ENCODE measurements at places on chromosomes 12 and 14.

- DNase-seq: no peak
Measured at GRCh38 chr14:72678356-72678755, 215.5 kb downstream of the DPF3 start.

DNA sequence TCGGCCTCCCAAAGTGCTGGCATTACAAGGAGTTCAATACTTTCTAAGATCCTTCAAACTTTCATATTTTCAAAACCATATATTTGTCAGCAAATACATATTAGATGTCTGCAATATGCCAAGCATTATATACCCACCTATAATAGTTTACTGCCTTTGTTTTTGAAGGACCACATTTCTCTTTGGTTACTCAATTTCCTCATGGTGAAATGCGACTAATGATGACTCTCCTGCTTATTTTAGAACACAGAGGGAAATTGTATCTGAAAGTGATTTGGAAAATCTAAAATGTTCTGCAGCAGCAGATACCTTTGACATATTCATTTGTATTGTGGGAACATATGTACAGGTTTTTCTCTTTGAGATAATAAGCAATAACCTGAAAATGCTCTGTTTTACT lies 2.7 kb upstream of the CNTN1 start:
- DNase-seq: no peak

GRCh38 chr12:48119834-48120195 lies 651 bp downstream of the PFKM start:
- DNase-seq: no peak

GRCh38 chr14:86086962-86087361 lies 557.0 kb downstream of the FLRT2 start:
- no peak for DNase-seq

GRCh38 chr12:69084816-69085378 lies 151.9 kb upstream of the CPM start:
- no peak for DNase-seq

DNA sequence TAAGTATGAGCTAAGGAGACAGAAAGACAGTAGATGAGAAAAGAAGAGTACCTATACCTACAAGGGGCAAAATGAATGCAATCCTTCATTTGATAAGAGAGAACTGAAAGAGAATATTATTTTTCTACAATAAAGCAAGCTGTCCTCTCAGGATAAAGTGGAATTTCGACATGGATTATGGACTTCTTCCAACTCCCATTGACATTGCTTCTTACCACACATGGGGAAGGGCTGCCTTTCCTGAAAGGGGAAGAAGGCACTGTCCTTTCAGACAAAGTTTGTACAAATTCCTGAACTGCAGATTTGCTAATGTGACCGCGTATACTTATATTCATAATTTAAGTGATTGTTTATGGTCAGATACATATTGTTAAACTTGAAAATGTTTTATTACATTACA lies 4.3 kb upstream of the HEBP1 start:
- DNase-seq: no peak

- DNase-seq: no peak
Measured at GRCh38 chr12:46246021-46246700, 22.7 kb downstream of the SLC38A1 start.

GRCh38 chr14:69963966-69964365 lies 84.8 kb downstream of the SMOC1 start:
- no peak for DNase-seq

GRCh38 chr12:30939234-30939633 lies 12.7 kb downstream of the TSPAN11 start:
- no peak for DNase-seq

GRCh38 chr12:65330331-65330730 lies 51.8 kb downstream of the MSRB3 start:
- no peak for DNase-seq

DNA sequence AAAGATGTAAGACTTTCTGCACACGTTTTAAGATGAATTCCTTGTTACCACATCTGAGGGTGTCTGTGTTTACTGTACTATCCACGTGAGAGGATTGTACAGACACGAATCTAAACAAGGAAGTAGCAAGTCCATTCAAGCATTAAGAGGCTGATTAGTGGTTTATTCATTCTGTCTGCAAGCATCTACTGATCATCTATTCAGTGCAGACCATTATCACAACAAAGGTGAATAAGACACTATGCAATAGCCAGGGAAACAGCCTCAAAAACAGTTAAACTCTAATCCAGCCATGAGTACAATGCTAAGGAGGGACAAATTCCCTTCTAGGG lies 111.6 kb upstream of the PZP start:
- DNase-seq: no peak

DNA sequence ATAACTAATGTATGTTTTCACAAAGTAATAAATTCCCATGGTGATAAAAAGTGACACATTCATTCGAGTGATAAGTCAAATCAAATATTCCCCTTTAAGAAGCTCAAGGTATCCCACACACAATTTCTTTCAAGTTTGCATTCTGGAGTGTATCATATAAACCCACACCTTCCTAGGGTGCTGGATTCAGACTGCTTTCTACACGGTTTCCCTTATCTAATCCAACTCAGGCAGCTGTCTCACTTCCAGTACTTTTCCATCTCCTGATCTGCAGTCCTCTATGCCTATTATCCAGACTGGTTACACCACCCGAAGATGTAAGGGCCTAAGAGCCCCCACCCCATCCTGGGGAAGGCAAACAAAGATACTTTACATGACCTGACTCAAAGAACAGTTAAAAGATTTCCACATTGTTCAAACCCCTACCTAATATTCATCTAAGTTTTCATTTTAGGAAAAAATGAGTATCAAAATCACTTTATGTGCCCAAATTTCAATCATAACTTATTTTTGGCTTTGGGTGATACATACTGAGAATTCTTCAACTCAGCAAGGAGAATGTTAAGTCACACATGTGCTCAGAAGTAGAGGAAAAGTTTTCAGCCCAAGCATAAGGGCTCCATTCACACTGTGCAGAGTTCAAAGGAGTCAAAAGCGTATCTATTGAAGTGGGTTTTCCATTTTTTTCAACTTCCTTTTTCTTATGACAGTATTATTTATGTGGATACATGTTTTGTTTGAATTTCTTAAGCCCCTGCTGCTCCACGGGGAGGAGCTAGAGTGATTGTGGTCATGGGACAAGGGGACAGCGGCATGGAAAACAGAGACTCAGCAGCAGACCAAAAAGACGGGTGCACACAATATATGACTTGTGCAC lies 41.8 kb downstream of the CORO1C start:
- DNase-seq: no peak

- DNase-seq: no peak
Measured at GRCh38 chr12:102281231-102281630, 83.6 kb upstream of the PMCH start.

- DNase-seq: no peak
Measured at GRCh38 chr14:82394916-82395315, 861.3 kb upstream of the SEL1L start.

DNA sequence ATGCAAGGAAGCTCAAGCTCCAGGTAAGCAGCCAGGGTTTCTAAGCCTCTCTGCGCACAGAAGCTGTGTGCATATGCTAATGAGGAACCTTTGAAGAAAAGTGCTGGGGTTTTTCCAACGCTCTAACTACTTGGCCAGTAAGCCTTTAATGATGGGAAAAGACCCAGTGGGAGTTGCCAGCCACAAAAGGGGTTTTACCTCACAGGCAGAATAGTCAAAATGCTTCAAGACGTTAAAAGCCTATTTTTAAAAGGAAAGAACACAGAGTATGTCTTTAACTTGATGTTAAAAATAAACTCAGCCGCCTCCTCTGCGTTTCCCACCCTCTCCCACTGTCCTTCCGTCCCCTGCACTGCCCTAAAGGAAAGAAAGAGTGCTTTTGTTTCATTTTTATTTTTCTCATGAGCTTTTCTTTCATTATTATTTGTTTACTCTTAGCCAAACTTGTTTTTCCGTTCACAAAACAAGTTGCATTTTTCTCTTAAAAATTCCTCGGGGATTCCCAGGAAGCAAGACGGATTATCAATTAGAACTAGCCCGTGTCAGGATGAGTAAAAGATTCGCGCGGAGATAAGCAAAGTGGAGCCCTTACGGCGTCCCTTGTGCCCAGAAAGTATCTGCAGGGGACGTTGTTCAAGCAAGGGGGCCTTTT lies 209.8 kb upstream of the NUDT4 start:
- DNase-seq: no peak

- DNase-seq: no peak
Measured at GRCh38 chr14:31419179-31419966, 977 bp downstream of the HEATR5A start.

GRCh38 chr14:28671425-28671824 lies 95.2 kb upstream of the FOXG1 start:
- DNase-seq: no peak

DNA sequence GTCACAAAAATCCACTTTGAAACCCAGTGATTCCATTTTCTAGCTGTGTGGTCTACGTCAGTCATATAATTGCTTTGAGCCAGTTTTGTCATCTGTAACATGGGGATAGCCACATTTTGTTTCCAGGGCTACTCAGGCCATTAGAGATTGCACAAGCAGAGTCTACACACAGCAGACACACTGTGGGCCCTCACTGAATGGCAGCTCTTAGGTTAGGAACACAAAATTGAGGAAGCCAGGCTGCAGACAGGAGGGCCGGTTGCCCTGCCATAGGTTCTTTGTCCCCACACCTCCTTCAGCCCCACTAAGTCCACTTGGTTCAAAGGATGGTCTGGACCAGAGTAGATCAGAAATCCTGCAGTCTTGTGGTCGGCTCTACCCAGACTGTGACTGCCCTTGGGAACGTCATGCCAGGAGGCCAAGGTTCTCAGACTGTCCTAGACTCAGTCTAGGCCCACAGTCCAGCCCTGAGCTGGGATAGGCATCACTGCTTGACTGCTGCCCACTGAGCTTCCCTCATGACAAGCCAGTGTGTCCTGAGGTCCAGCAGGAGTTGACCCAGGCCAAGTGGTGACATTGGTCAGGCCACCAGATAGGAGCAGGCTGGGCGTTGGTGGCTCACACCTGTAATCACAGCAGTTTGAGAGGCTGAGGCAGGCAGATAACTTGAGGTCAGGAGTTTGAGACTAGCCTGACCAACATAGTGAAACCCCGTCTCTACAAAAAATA lies 3.8 kb upstream of the MYH7 start:
- no peak for DNase-seq

DNA sequence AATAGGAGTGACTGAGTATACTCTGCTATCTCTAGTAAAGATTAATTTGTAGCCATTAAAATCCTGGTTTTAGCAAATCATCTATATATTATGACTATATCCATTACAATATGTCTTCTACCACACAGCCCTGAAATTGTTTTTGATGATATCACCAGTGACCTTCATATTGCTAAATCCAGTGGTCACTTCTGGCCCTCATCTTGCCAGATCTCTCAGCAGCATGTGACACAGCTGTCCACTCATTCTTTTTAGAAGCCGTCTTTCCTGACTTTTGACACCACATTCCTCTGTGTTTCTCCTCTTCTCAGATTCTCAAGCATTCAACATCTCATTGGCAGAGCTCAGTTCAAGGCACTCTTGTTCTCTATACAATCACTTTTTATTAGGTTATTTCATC lies 54.9 kb downstream of the CPNE8 start:
- DNase-seq: no peak

GRCh38 chr14:74038020-74038859 lies 19.1 kb downstream of the BBOF1 start:
- no peak for DNase-seq

DNA sequence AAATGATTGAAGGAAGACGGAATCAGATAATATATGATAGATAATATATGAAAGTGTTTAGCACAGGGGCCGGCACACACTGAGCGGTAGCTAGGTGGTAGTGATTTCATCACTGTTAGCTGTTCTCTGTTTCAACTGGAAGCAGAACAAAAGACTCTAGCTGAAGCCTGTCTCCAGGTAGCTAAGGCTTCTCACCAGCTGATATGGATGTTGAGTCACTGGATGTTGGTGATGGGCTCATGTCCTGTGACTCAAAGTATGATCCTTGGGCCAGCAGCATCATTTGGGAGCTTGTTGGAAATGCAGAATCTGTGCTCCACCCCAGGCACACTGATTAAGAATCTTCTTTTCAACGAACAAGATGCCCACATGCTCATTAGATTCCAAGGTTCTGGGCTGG lies 21.7 kb upstream of the KCNA5 start:
- no peak for DNase-seq

DNA sequence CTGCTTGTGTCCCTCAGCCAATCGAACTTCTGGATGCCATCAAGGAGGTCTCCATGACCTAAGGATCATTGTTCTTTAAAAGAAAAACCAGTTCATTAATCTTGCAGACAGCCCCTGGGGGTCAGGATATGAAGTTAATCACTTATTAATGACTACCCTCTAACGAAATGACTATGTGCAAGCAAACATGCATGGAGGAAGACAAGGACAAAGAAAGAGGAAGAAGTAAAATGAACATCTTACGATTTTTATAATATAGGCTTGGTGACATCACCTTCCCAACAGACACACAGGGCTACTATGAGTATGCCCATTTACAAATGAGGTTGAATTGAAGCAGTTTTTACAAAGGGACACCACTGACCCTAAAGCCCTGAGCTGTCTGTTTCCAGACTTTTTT lies 111.1 kb upstream of the AMIGO2 start:
- DNase-seq: no peak

DNA sequence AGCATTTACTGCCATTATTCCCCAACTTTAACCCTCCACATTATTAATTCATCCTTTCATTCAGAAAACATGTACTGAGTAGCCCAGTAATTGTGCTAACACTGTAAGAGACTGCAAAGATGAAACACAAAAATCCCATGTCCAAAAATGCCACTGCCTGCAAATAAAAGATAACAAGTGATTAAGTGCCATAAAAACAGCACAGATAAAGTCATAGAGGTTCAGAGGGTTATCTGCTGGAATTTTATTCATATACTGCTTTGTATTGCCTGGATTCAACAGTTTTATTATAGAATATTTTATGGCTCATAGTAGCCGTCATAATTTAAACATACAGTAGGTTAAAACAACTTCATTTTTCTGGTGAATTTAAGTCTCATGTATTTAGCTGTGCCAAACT lies 177.9 kb downstream of the KICS2 start:
- DNase-seq: no peak

DNA sequence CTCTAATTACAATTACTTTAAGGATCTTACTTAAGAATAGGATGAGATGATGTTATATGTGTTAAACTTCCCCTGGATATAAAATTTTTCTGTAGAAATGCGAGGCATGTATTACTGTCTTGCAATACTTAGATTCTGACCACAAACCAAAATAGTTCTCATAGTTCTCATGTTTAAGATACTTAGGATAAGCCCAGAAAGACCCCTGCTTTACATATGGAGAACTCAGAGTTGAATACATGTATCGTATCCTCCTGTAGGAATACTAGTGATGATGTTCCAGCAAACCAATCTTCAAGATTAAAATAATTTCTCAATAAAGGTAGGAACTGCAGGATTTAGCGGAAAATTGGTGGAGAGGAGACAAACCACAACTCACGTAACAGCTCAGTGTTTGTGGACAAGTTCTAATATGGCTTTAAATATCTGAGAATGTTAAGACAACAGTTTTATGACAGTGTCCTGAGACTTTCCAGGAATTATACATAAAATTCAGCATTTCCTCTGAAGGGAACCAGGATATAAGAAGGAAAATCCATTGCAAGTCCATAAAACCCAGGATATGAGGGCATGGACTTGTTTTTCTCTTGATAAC lies 114.7 kb upstream of the CRY1 start:
- DNase-seq: no peak

- DNase-seq: no peak
Measured at GRCh38 chr12:112543751-112544150, 125.0 kb downstream of the PTPN11 start.

GRCh38 chr12:125336246-125336645 lies 271.0 kb downstream of the AACS start:
- DNase-seq: no peak

All from activated T-helper 1 cell treated with anti-CD3 and anti-CD28 coated beads, Interleukin-2, amount 50 U/mL, for 16 hours (primary cell).